GM20000 (cell line): ENCODE measurements at places on chromosomes 12 and 14.
A peak's percentile ranks its signal among the peaks of the same experiment; 100 is the strongest.

DNA sequence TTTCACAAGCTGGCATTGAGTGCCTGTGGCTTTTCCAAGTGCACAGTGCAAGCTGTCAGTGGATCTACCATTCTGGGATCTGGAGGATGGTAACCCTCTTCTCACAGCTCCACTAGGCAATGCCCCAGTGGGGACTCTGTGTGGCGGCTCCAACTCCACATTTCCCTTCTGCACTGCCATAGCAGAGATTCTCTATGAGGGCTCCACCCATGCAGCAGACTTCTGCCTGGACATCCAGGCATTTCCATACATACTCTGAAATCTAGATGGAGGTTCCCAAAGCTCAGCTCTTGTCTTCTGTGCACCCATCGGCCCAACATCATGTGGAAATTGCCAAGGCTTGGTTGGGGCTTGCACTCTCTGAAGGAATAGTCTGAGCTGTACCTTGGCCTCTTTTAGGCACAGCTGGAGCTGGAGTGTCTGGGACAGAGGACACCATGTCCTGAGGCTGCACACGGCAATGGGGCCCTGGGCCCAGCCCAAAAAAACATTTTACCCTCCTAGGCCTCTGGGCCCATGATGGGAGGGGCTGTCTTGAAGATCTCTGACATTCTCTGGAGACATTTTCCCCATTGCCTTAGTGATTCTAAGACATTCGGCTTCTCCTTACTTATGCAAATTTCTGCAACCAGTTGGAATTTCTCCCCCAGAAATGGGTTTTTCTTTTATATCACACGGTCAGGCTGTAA, 313.3 kb upstream of the SFSWAP start:
- no peak for DNase-seq

GRCh38 chr14:95535226-95536021, 574 bp downstream of the GLRX5 start:
- no peak for DNase-seq

GRCh38 chr12:3421191-3421978, 69.6 kb upstream of the PRMT8 start:
- DNase-seq, result no peak

GRCh38 chr14:106691601-106692291, 1165.4 kb downstream of the TMEM121 start:
- DNase-seq, result peak; percentile 73

DNA sequence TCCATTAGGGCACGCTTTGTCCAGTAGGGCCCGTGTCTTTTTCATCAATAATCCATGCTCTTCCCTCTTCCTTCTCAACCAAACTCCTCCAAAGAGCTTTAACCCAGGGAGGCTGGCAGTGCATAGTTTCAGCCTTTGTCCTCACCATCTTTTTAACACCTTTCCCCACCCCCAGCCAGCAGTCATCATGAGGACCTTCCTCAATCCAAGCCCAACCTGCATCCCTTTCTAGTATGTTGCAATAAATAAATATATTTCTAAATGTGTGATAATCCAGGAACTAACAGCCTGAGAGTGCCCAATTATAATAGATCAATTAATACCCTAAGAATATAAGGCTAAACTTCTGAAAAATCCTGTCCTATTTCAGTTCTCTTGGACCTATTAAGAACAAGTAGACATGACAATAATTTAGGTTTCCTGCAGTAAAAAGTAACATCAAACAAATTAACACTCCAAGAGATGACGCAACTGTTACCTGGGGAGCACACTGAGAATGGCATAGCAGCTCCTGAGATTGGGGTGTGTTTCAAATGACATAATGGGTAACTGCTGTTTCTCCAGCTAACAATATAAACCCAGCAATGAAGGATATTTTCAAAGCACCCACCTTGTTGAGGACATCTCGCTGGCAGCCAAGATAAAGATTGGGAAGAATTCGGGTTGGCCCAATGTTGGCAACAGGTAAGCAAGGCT, 62.6 kb downstream of the DUSP16 start:
- DNase-seq, result no peak

- peak; percentile 62 for DNase-seq
Measured at GRCh38 chr14:106518054-106518943, 991.9 kb downstream of the TMEM121 start.

DNA sequence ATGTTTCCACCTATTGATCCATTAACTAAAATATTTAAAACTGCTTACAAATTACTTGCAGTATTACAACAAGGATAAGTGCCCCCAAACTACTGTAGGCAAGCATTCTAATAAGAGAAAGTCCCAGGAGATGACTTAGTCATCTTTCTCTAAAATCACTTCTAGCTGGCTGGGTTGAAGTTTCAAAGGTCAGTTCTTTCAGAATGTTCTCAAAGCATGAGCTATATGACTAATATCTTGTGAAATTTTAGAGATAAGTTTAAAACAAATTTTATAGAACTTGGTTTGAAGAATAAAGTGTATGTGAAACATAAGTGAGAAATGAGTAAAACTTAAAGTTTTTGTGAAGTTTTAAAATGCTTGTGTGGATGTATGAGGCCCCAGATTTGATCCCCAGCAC, 24.3 kb upstream of the OR6J1 start:
- DNase-seq, result no peak

DNA sequence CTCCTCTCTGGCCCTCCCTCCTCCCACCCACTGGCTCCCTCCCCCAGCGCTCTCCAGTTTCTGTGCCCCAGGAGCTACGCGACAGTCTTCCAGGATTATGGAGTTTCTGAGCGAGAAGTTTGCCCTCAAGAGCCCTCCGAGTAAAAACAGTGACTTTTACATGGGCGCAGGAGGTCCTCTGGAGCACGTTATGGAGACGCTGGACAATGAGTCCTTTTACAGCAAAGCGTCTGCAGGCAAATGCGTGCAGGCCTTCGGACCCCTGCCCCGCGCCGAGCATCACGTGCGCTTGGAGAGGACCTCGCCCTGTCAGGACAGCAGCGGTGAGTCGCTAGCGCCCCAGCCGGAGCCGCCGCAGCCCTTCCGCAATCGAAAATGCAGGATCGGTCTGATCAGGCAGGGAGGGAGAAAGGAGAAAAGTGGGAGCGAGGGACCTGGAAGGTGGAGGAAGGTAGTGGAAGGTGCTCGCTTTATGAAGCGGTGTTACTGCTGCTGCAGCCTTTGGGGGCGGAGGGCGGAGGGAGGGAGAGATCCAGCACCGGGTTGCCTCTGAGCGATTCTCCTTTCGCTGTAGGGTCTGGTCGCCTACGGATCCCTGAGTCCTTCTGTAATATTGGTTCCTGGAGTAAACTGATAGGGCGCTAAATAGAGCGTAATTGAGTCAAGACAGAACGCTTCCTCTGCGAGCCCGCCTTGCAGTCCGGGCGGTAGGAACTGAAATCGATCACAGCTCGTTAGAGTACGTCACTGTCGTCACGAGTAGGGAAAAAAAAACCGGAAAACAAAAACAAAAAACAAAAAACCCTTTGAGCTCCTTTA, at the start of gene ALX1:
ALX1 (plus strand) TSS at position 56 of the 819 bp plus-strand sequence; CDS start at position 98, 42 bp downstream.
- DNase-seq, result peak; percentile 31

DNA sequence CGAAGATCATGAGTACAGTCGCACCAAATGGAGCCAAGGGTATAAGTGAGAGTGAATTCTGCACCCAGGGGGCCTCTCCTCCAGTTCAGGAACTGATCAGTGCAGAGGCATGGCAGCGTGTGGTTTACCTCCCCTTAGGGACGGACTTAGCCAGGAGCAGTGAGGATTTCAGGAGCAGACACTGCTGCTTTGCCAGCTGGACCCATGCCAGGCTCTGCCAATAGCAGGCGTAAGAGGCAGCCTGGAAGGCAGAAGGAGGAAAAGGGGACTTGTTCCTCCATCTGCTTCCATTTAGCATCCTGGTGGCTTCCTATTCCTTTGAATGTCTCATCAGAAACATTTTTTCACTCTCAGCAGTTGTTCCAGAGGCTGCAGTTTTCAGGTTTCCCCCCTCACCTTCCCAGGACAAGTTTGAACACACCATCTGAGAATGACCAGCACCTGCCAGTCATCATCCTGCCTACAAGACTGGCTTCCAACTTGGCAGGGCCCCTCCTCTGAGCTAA, 137.0 kb upstream of the LMNTD1 start:
- no peak for DNase-seq

GRCh38 chr14:93082576-93083001, 33.1 kb downstream of the ITPK1 start:
- no peak for DNase-seq
